NCI-H2107 (cell line): ENCODE measurements at places on chromosomes 5 and 9.

GRCh38 chr5:152523964-152524363, 118.9 kb upstream of the NMUR2 start:
- no peak for DNase-seq

- DNase-seq = no peak
Observed at GRCh38 chr5:57538341-57538955, 55.8 kb upstream of the ACTBL2 start.

DNA sequence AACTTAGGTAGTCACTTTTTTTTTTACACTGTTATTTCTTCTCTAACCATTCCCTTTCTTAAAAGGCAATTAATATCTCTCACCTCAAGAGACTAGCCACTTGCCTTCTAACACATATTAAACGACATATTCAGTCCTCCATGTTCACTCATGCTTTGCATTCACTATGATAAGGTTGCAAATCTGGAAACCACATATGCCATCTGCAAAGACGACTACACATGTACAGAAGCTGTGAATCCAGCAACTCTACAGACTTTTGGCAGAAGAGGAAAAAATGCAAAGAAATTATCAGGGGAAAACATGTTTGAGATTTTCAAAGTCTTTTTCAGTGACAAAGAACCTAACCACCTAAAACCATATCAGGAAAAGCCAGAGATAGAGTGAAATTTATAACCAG, 112.1 kb downstream of the EPB41L4A start:
- DNase-seq = no peak

DNA sequence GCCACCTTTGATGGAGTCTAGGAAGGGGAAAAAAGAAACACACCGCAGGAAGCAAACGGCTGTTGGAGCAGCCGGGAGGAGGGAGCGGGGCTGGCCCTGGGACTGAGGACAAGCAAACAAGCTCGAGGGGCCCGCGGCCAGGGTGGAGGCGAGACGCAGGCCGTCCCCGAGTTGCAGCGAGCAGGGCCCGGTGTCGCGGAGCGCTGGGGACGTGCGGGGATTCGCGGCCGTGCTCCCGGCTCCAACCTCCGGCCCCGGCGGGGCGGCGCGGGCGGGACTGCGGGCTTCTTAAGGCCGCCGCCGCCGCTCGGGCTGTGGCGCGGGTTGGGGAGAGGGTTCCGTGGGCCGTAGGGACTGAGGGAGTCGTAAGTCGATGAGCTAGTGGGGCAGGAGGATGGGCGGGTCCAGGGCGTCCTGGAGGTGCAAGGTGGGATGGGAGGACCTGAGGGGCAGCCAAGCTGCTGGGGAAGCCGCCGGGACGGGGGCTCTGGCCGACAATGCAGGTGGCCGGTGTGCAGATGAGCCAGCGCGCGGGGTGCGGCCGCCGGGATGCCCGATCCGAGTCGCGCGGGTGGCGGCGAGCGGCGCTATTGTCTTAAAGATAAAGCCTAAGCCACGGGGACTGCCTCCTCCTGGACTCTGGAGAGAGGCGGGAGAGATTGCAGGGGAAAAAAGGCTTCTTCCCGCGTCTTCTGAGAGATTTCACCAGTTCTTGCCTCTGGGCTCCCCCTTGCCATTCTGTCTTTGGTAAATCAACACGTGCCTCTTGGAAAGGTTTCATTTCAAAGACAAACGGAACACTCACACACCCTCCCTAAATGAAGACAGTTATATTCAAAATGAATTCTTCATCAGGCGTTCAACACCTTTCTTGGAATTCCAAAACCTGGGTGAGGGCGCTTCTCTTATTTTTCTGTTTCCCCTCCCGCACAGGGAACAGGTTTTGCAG, 1.6 kb upstream of the HAPLN1 start:
- peak; percentile 8 for DNase-seq

GRCh38 chr5:8650186-8650585, 781.2 kb downstream of the MTRR start:
- no peak for DNase-seq

DNA sequence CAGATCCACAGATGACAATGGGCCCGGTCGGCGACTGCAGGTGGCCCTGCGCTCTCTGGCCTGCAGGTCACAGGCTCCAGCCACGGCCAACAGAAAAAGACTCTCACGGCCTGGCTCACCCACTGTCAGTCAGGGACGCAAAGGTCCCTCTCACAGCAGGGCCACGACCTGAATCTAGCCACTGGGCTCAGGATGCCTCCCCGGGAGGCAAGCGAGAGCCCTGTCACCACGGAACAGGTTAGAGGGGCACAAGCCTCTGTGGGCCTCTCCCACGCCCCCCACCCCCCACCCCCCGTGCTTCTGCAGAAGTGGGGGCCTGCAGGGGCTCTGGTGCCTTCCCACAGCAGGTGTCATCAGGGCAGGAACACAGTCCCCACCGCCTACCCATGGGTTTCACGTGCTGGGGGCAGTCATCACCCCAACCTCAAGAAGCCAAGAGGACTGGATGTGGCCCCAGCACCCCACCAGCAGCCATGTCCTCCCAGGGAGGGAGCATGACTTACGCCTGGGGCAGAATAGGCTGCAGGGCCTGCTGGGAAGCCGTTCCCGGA, 17.3 kb upstream of the EGFL7 start:
- DNase-seq = no peak

GRCh38 chr9:70829591-70830265, 291.7 kb downstream of the TRPM3 start:
- DNase-seq = no peak

DNA sequence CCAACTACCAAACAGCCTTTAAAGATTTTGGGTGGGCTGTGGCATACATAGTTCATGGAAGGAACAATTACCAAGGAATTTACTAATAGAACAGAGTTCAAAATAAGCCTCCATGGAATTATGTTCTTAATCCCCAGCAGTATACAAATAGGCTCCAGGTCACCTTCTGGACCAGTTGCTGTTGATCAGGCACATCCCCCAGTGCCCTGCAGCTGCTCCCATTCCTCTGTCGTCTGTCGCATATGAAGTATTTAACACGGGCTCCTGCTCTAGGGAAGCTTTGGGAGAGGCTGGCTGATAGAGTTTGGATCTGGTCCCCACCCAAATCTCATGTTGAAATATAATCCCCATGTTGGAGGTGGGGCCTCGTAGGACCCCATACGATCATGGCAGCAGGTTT, 17.8 kb downstream of the SHC3 start:
- no peak for DNase-seq

GRCh38 chr5:97547999-97548738, 365.1 kb upstream of the RIOK2 start:
- DNase-seq = no peak

GRCh38 chr5:893711-894110, 1.0 kb downstream of the TRIP13 start:
- DNase-seq = no peak

DNA sequence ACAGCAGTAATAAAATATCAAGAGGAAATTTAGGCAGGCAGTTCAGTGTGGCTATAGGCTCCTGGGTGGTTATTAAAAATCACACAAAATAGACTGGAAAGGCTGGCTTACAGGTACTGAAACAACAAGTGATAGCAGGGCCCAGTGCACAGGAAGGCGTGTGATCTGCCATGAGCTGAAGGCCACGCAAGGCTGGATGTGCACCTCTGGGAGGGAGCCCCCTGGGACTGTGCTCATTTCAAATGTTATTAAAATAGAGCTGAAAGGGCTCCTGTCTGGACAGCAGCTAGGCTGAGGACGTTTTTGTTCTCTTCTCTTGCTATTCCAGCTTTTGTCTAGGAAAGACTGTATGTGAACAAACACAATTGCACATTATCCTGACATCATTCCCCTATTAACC, 324.3 kb upstream of the RFX3 start:
- no peak for DNase-seq

- DNase-seq = no peak
Observed at GRCh38 chr5:173673295-173674101, 57.0 kb upstream of the BOD1 start.

DNA sequence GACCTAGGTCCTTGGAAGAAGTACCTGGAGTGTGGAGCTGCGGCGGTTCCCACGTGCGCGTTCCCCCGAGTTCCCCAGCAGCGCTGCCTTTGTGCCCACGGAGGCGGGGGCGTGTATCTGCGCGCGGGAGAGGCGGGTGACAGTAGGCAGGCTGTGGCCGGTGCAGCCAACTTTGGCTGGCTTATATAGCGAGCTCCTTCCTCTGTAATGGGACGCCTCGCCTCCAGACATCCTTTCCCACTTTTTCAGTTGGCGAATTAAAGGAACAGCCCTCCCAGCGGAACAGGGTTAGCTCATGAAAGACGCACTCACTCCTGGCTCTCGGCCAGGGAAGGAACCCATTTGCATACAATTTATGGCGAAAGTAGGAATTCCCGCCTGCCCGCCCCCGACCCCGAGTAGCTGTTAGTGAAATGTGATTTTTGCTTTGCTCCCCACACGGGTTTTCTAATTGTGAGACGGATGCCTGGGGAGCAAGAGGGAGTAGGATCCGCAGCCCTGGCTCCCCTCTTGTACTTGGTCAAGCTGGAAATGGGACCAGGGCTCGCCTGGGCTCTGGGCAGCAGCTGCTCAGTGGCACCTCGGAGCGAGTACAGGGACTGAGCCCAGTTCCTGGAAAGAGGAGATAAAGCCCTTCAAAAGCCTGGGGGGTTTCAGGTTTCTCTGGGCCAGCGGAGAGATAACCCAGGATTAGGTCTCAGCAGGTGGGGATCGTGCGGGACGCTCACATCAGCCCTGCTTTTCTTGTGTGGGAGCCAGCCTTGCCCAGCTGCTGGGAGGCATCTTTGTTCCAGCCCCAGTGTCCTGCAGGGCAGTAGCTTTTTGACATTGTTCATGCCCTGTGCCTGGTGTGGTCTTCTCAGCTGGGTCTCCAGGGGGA, at the start of gene TNC:
TSS of gene TNC (minus strand) at position 159 of the 880 bp plus-strand sequence. CDS start 27,139 bp downstream, outside the sequence.
- no peak for DNase-seq

GRCh38 chr9:89994988-89995613, 390.3 kb downstream of the GADD45G start:
- no peak for DNase-seq

DNA sequence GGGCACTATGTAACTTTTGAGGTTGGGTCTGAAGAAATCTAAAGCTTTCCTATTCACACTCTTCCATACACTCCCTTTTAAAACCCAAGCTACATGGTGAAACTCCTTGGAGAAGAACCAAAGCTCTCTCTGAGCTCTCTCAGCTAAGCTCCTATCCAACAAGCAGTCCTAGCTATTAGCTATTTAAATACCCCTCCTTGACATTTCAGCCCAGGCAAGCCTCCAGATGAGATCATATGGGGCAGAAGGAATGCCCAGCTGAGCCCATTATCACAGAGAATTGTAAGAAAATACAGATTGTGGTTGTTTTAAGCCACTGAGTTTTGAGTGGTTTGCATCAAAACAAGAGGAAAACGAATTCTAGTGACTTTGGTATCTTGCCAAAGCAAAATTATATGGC, 15.2 kb downstream of the HSPB3 start:
- DNase-seq = no peak

GRCh38 chr5:151214614-151215545, 9.0 kb downstream of the CCDC69 start:
- DNase-seq = no peak

GRCh38 chr9:133306242-133307204, 29.5 kb downstream of the SURF6 start:
- no peak for DNase-seq

GRCh38 chr5:73367650-73368049, 80.9 kb downstream of the FOXD1 start:
- no peak for DNase-seq

DNA sequence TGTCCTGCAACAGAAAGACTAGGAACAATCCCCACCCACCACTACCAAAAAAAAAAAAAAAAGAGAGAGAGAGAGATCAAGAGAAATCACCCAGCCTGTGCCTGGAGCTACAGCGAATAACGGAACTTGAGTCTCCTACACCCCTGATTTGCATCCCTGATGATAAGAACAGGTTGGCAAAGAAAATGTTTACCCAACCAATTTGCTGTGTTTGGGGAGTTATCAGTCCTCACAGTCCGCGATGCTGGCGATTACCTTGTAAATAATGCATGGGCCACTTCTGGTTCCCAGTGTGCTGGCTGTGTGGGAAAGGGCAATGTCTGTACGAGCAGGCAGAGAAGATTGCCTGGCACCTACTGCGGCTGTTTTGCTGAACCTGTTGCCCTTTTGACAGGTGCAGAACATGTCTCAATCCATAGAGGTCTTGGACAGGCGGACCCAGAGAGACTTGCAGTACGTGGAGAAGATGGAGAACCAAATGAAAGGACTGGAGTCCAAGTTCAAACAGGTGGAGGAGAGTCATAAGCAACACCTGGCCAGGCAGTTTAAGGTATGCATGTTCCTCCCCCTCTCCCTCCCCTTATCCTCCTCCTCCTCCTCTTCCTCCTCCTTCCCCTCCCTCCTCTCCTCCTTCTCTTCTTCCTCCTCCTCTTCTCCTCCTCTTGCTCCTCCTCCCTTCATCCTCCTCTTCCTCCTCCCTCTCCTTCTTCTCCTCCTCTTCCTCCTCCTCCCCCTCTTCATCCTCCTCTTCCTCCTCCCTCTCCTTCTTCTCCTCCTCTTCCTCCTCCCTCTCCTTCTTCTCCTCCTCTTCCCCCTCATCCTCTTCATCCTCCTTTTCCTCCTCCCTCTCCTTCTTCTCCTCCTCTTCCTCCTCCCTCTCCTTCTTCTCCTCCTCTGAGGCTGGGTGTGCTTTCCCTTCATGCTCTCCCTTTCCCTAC, 8.3 kb downstream of the OLFM1 start:
- DNase-seq = no peak

- DNase-seq = no peak
Observed at GRCh38 chr9:115923410-115923809, 230.2 kb upstream of the PAPPA start.
